ENCODE measurements at places on chromosomes 2 and 18.

- no peak for DNase-seq
These were observed 466.0 kb downstream of the PTH2R start for GRCh38 chr2:208872591-208872990.

DNA sequence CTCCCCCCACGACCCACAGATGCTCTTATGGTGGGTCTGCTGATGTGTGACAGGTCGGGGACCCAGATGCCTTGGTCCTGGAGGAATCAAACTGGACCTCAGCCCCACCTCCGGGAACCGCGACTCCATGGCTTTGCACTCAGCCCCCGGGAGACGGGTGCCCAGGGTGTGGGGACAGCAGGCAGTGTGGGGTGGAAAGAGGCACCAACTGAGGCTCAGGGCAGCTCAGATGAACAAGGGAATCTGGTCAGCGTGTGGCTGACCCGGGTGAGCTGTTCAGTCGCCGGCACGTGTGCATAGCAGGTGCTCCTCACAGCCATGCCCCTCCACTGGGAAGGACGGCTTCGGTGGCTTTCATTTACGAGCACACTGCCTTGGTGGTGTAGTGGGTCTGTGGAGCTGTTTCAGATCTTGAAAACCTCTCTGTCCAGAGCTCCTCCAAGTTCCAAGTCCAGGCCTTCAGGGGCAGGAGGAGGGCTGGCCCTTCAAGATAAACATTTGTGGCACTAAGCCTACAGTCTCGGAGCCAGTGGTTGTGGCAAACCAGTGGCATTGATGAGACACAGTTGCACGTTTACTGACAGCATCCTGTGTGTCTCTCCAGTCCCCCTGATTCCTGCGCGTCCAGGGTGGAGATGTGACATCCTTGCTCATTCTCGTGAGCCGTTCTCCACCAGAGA lies 471.2 kb upstream of the HS6ST1 start:
- DNase-seq: no peak

DNA sequence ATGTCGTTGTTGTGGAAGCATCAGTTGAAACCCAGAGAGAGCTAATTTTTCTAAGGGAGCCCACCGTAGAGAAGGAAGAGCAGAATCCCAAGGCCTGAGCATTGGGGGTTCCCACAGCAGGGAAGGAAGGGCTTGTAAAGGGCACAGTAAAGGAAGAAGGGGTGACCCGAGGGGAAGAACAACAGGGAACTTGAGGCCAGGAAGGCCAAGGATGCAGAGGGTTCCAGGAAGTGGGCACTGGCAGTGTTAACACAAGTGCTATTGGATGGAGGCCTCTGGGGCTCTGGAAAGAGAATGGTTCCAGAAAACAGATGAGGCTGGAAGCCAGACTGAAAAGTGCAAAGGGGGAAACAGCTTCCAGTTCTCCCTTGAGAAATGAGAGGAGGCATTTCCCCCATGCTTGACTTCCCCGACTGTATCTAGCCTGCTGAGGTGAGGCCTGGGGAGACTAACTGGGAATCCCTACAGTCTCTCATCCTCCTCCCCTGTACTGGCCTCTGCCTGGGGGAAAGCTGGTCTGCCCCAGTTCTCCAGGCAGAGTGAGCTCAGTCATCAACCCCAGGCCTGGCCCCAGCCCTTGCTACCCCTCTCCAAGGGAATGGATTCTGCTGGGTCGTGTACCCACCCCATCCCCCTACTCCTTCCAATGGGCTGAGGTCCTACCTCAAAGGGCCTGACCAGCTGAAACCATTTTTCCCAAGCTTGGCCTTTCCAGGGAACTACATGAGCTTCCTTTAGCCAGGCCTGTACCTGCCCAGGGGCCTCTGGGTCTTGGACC lies 43.2 kb upstream of the MRPL33 start:
- DNase-seq: no peak

DNA sequence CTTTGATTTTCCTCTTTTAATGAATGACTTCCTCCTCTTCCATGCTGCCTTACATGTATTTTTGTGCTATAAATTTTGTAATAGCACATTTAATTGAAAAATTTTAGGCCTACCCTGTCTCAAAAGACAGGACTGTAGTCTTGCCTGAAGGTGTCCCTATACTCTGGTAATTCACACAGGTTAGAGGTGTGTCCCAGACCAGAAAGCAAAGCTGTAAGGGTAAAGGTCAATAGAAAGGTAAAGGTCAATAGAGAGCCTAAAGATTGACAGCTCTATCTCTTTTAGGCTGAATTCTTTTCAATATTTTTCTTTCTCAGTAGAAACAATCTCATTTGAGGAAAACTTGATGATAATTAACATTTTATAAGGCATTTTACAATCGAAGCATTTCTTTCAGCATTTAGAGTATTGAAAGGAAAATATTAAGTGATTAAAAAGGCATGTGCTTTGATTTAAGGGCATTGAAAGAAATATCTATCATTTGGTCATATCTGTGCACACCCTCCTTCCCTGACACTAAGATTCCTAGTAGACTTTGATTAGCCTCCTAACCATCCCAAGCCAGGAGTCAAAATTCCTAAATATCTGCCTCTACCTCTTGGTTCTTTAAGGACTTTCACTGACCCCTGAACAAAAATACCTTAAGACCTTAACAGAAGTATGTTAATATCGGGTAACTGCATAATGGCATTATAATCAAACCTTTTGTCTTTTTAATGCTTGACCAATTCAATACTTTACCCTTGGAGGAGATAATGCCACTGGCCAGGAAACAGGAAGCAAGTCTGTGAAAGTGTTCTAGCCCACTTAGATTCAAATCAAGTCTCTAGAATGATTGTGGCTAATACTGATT lies 161.8 kb upstream of the DTNA start:
- DNase-seq: no peak

GRCh38 chr2:152971685-152972084 lies 253.3 kb downstream of the ARL6IP6 start:
- no peak for DNase-seq

Data from CD4-positive, alpha-beta T cell treated with Interleukin-2 at 100 ng/mL for 4 hours (primary cell).